ENCODE measurements at places on chromosomes 5 and 9. TPM values are rescaled to one million over a fixed set of nuclear protein-coding genes. Genes with fewer than 3 reads are reported as not detected.

Gene PPP2R2B
- not detected for total RNA-seq

Gene FOXD4L3
- not detected for total RNA-seq

Gene ENG
- total RNA-seq = 8.7 TPM

Gene KCNV2
- total RNA-seq = not detected

Gene SOHLH1
- total RNA-seq = not detected

Gene NMUR2
- not detected for total RNA-seq

Gene FBP2
- total RNA-seq = not detected

Gene PCDH1
- not detected for total RNA-seq

Gene FBP1
- not detected for total RNA-seq
